ENCODE measurements at places on chromosomes 3 and 15.

- DNase-seq, result no peak
These were observed 36.1 kb downstream of the SCN5A start for GRCh38 chr3:38613426-38613825.

DNA sequence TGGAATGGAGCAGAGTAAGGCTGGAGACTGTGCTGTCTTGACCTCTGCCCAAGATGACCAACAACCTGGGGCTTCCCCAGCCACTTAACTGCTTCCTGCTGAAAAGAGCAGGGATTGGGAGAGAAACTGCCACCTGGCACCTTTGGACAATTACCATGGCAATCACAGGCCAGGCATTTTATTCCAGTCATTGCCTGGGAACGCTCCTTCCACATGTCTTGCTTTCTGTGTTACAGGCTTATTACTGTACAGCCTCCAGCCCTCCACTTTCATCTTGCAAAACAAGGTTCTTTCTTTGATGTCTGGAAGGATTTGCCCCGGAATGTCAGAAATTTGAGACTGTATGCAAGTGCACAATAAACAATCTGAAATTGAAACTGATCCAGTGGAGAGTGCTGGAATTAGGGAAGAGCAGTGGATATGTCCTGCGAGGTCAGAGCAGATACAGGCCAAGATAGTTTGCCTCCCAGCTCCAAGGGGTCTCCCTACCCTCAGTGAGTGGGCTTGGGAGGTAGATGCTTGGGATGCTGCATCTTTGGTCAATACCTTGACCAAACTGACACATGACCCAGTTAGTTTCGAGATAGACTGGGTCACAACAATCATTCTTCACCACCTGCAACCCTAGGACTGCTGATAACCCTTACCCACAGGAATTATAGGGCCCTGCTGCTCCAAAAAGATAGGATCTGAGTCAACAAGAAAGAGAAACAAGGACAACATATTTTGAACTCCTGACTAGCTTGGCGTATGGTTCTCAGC, 2.7 kb downstream of the PPP1R14D start:
- DNase-seq, result peak; percentile 69

DNA sequence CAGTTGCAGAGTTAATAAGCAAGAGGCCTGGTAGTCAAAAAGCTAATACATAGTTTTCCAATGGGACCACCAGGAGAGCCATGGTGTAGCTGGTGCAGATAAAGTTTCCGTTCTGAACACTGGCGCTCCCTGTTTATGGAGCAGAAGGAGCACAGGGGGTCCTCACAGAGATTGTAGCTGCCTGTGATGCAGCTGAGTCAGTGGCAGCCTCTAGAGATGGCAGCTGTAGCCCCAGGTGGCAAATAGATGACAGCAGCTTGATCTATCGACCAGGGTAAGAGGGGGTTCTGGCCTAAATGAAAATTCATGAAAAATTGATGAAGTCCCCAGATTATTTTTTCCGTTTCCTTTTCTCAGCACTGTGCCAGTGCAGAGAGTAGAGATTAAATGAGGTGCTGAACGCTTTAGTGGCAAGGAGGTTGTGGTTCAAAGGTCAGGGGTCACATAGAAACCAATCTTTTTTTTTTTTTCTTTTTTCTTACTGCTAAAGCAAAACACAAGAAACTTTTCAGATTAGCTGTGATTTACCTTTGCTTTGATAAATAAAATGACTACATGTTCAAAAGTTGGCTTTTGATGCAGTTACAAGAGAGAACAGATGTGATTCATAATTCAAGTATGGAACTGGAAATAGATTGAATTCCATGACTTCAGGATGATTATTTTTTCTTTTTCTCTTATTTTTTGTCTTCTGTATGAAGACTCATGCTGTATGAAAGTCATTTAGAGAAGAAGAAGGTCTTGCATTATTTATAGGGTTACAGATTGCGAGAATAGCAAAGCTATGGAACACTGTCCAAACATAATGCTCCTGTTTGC, 63.3 kb downstream of the ROBO2 start:
- DNase-seq, result no peak

- no peak for DNase-seq
These were observed 26.5 kb downstream of the FBXO40 start for GRCh38 chr3:121619691-121620090.

GRCh38 chr3:130692455-130692854, 54.2 kb downstream of the PIK3R4 start:
- DNase-seq, result no peak

DNA sequence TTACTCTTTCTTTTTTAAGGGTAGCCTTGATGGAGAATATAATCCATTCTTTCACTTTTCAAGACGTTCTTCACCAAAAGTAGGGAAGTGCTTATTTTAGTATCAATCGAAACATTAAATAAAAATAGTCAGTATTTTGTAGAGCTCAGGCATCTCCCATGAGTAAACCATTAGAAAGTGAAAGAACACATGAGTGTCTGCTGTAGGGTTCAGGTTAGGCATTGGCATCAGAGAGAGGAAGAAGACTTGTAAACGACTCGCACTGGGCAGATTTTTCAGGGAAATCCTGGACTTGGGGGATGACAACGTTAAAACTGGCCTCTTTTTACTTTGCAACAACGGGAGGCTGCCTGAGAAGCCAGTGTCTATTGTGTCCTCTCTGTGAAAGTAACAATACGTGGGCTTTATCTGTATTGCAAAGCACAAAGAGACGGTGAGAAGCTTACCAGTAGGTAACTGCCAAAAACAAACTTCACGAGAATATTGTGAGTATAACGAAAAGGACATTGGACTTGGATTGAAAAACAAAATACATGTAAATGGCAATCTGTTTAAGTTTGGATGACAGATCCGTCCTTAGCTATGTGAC, 451.7 kb downstream of the PYDC2 start:
- DNase-seq, result no peak

- DNase-seq, result no peak
These were observed 326.4 kb upstream of the NAALADL2 start for GRCh38 chr3:174532776-174533175.

DNA sequence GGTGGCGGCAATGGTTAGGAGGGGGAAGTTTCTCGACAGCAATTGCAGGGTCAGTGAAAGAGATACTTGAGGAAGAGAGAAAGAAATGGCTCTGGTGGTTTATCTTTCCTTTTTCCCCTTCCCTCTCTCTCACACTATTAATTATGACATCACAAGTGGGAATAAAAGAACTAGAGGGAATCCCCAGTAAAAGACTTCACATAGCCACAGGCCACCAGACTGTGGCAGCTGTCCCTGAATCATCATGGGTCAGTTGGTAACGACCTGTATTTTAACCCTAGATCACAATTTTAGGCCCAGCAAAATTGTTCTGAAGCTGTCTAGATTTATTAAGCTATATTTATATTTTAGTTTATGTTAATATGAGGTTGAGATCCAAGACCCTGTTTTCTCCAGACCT, 40.3 kb downstream of the MBNL1 start:
- no peak for DNase-seq

DNA sequence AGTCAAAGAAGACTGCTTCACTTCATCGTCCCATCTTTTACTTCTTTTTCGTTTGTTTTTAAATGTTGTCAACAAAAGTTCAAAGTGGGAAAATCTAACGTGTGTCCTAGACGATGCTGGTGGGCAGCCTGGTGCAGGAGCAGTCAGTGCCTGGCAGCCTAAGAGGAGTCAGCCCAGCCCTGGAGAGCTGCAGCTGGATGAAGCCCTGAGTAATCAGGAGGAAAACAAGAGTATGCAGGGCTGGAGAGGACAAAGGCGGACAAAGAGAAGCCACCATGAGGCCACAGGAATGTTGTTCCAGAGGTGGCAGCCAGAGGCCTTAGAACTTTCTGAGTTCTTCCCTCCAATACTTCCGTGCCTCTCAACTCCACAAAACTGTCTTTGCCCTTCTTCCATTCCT, 5.7 kb downstream of the ADAMTS17 start:
- DNase-seq, result no peak

DNA sequence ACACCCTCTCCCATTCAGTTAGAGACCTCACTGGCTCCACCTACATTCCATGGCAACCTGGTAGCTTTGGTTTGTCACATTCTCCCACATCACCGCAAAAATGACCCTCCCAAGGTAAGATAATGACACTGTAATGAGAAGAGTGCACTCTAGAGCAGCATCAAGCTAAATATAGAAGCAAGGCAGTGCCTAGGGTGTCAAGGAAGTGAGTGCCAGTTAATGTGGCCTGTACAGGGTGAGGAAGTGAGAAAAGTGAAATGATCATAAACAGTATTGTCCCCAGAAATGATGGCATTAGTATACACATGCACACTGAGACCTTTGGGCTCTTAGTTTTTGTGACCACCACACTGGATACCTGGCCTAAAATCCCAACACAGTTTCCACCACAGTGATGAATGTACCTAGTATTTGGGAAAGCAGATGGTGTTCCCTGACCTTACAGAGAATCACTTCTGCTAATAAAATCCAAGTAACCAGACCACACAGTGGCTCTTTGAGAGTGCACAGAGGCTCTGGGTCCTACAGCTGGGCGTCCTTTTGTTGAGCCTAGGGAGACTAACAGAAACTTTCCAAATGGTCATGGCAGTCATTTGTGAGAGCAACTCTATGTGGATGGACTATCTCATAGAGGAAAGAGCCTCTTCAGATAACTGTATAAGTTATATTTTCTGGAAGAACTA, 106.6 kb downstream of the ARPP21 start:
- no peak for DNase-seq

- no peak for DNase-seq
These were observed 64.8 kb downstream of the RFTN1 start for GRCh38 chr3:16448639-16449070.

GRCh38 chr15:40702077-40702476, 7.1 kb downstream of the RAD51 start:
- DNase-seq, result peak; percentile 32

GRCh38 chr15:85691350-85692240, 103.1 kb downstream of the KLHL25 start:
- DNase-seq, result no peak

DNA sequence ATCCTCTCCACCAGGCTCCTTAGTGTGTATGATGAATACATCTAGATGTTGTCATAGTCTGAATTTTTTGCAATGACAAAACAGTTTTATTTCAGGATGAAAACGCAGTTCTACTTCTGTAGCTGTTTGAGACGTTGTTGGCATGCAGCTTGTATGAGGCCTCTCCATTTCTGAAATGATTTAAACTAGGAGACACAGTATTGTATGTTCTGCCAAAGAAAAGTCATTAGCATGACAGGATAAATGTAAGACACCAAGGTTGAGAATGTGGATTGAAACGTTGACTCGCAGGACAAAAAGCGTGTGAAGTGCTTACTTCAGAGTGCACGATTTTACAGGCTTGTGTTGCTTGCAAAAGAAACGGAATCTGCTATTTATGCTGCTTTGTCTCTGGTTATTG, 35.3 kb downstream of the ABHD17C start:
- DNase-seq, result no peak

- no peak for DNase-seq
These were observed 908 bp upstream of the RARB start for GRCh38 chr3:25427155-25427554.

- no peak for DNase-seq
These were observed 103.7 kb downstream of the AQP9 start for GRCh38 chr15:58241872-58242271.

GRCh38 chr15:45180648-45181436, 6.9 kb downstream of the SHF start:
- no peak for DNase-seq

DNA sequence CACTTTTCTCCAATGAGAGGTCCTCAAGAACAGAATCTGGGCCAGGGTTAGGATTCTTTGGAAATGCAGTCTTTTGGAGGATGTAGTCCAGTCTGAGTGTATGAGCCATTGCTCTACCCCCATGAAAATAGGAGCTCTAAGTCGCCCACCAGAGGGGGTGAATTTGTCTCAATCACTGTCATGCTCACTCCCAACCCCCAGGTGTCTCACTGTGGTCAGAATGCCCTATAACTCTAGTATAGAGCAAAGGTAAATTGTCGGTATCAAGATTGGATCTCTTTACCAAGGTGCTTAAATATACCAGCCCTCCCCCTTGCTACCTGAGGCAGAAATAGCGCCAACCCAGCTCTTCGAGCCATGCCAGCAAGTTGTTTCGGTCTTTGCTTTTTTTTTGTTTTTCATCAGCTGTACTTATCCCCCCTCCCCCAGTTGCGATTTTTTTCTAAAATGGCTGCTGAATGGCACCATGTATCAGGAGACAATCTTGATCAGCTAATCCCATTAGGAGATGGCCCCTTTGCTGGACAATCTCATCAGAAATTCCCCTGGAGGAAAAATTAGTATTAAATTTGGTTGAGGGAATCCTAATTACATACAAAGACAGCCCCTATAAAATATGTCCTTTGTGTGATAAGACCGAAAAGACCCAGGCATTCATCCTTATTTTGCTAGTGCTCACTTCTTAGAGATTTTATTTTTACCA, 130.7 kb downstream of the EBLN2 start:
- no peak for DNase-seq

DNA sequence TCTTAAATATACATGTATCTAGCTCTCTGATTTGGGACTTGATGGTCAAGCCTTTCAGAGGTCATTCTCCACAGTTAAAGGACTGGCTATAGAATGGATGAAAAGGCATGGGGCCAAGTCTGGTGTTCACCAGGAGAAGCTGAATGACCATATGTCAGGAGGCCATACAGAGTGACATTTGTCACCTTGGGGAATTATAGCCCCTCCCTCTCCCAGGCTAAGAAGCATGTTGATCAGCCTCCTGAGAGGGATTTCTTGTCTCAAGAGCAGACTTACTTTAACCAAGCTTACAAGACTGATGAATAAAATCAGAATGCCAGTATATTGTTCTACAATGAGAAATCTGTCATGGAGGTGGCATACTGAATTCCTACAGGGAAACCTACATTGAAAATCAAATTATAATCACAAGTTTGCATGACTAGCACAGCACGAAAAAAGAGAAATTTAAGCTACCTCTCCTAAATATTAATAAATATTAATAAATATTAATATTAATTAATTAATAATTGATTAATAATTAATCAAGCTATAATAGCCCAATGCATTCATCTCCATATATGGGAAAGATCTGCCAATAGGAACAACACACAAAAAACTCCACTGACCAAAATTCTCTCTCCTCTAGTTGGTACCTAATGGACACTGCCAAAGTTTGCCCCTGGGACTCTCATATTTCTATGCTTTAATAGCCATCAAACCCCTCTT, 47.3 kb downstream of the ATP8B4 start:
- no peak for DNase-seq

GRCh38 chr15:62999923-63000561, 42.5 kb upstream of the TPM1 start:
- no peak for DNase-seq

GRCh38 chr3:54950391-54951003, 22.6 kb upstream of the LRTM1 start:
- no peak for DNase-seq

DNA sequence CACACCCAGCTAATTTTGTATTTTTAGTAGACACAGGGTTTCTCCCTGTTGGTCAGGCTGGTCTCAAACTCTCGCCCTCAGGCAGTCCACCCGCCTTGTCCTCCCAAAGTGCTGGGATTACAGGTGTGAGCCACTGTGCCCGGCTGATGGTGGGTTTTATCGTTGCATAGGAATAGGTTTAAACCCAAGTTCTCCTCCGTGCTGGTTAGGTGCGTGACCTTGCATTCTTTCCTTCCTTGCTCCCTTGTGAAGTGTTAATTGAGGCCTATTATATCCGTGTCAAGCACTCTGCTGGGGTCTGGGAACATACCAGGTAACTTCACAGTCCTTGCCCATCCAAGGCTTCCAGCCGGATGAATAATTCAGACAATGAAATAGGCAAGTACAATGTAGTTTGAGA, 19.3 kb upstream of the ETV5 start:
- DNase-seq, result no peak

Measured in erythroblast (primary cell).